ENCODE measurements at places on chromosomes 6 and 20. TPM values are rescaled to one million over a fixed set of nuclear protein-coding genes. Genes with fewer than 3 reads are reported as not detected.

- H3K4me3 ChIP-seq, result no peak overlapping the region
- DNase-seq, result no peak
- no peaks in the 10 kb centered on the region for H3K4me1 ChIP-seq
- H3K27ac ChIP-seq, result no peak overlapping the region
- no peaks in the 10 kb centered on the region for H3K36me3 ChIP-seq
- H3K27me3 ChIP-seq, result no peaks in the 10 kb centered on the region
Measured at GRCh38 chr6:100488244-100488643, 23.5 kb upstream of the SIM1 start.

DNA sequence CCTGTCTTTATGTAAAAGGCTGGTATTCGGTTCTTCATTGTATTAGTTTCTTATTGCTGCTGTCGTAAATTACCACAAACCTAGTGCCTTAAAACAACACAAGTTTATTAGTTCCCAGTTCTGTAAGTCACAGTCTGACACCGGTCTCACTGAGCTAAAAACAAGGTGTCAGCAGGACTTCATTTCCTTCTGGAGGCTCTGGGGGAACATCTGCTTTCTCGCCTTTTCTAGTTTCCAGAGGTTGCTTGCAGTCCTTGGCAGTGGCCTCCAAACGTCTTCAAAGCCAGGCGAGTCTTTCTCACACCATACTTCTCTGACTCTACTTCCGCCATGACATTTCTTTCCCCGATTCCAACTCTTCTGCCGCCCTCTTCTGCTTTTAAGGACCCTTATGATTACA lies 43.0 kb upstream of the ZFAND3 start:
- H3K27ac ChIP-seq, result no peak overlapping the region
- H3K4me1 ChIP-seq, result no peaks in the 10 kb centered on the region
- H3K27me3 ChIP-seq, result no peaks in the 10 kb centered on the region
- no peak for DNase-seq
- no peak overlapping the region for H3K4me3 ChIP-seq
- H3K36me3 ChIP-seq, result no peaks in the 10 kb centered on the region

GRCh38 chr6:127937747-127938146 lies 36.9 kb upstream of the THEMIS start:
- H3K27ac ChIP-seq, result no peak overlapping the region
- H3K36me3 ChIP-seq, result no peaks in the 10 kb centered on the region

DNA sequence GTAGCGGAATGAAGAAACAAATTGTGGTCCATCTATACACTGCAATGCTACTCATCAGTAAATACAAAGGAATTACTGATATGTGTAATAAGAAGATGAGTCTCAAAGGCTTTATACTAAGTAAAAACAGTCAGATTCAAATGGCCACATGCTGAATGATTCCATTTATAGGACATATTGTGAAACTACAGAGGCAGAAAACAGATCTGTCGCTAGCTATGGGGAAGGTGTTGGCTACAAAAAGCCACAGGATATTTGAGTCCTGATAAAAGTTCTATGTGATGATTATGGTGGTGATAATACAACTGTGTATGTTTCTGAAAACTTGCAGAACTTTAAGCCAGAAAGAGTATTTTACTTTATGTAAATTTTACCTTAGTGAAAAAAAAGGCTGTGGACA lies 313.2 kb downstream of the HDGFL1 start:
- no peak overlapping the region for H3K4me3 ChIP-seq
- no peaks in the 10 kb centered on the region for H3K36me3 ChIP-seq
- DNase-seq, result no peak
- no peaks in the 10 kb centered on the region for H3K27me3 ChIP-seq
- H3K27ac ChIP-seq, result no peak overlapping the region

DNA sequence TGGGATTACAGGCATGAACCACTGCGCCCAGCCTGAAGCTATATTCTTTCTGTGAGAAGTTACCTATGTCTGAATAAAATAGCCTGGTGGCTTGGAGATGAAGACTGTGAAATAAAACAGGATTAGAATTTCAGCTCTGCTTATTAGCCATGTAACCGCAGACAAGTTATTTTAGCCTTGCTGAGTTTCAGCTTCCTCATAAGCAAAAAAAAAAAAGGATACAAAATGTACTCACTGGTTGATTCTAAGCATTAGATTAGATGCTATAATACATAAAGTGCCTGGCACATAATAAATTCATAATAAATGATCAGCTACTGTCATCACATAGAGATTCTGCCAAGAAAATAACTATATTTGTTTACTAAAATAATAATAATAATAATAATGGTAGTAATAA lies 98.8 kb downstream of the EPB41L2 start:
- no peaks in the 10 kb centered on the region for H3K36me3 ChIP-seq
- H3K4me1 ChIP-seq, result no peaks in the 10 kb centered on the region
- DNase-seq, result no peak
- no peaks in the 10 kb centered on the region for H3K27me3 ChIP-seq

- no peak overlapping the region for H3K4me3 ChIP-seq
- H3K36me3 ChIP-seq, result no peaks in the 10 kb centered on the region
- H3K4me1 ChIP-seq, result no peaks in the 10 kb centered on the region
- H3K27me3 ChIP-seq, result no peaks in the 10 kb centered on the region
- no peak for DNase-seq
Measured at GRCh38 chr6:79750806-79751205, 119.7 kb downstream of the SH3BGRL2 start.

DNA sequence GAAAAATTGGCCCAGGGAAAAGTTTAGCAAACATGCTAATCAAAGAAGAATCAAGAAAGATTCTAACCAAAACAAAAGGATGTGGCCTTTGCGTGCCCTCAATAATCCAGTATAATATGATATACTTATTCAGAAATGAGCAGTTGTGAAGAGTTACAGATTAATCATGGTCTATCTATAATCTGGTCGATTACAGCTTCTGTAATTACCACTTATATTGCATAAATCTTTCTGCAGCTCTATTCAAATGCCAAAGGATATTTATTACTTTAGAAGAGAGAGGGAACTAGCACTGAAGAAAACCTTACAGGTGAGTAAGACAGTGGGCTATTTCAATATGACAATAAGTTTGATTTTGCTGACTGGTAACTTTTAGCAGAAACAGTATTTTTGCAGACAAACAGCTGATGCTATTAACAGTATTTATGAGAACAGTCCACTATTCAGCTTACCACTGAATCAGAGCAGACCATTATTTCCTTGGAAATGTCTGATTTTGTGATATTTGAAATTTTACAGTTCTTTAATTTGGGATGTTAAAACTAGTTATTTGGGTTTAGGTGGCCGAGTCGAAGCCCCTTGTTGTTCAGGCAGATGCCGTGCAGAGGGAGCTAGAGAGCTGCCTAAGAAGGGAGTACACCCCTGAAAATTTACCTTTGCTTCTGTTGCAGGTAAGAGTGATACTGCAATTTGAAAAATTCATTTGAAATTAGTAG lies 92.2 kb downstream of the CEP57L1 start:
- H3K4me3 ChIP-seq, result no peak overlapping the region
- no peaks in the 10 kb centered on the region for H3K36me3 ChIP-seq
- no peaks in the 10 kb centered on the region for H3K27me3 ChIP-seq

GRCh38 chr6:7893342-7893741 lies 17.2 kb downstream of the TXNDC5 start:
- H3K4me1 ChIP-seq, result no peaks in the 10 kb centered on the region
- H3K27ac ChIP-seq, result no peak overlapping the region
- H3K27me3 ChIP-seq, result no peaks in the 10 kb centered on the region
- no peak for DNase-seq
- no peak overlapping the region for H3K4me3 ChIP-seq

GRCh38 chr20:13028673-13029072 lies 19.9 kb downstream of the SPTLC3 start:
- DNase-seq, result no peak
- no peak overlapping the region for H3K27ac ChIP-seq
- no peak overlapping the region for H3K4me3 ChIP-seq
- no peaks in the 10 kb centered on the region for H3K36me3 ChIP-seq
- no peaks in the 10 kb centered on the region for H3K27me3 ChIP-seq

- no peaks in the 10 kb centered on the region for H3K27me3 ChIP-seq
- peaks cover 64% of the 10 kb centered on the region for H3K4me1 ChIP-seq
- H3K27ac ChIP-seq, result no peak overlapping the region
- H3K4me3 ChIP-seq, result no peak overlapping the region
- H3K36me3 ChIP-seq, result no peaks in the 10 kb centered on the region
- DNase-seq, result no peak
Measured at GRCh38 chr6:40389254-40389653, 197.9 kb downstream of the LRFN2 start.

DNA sequence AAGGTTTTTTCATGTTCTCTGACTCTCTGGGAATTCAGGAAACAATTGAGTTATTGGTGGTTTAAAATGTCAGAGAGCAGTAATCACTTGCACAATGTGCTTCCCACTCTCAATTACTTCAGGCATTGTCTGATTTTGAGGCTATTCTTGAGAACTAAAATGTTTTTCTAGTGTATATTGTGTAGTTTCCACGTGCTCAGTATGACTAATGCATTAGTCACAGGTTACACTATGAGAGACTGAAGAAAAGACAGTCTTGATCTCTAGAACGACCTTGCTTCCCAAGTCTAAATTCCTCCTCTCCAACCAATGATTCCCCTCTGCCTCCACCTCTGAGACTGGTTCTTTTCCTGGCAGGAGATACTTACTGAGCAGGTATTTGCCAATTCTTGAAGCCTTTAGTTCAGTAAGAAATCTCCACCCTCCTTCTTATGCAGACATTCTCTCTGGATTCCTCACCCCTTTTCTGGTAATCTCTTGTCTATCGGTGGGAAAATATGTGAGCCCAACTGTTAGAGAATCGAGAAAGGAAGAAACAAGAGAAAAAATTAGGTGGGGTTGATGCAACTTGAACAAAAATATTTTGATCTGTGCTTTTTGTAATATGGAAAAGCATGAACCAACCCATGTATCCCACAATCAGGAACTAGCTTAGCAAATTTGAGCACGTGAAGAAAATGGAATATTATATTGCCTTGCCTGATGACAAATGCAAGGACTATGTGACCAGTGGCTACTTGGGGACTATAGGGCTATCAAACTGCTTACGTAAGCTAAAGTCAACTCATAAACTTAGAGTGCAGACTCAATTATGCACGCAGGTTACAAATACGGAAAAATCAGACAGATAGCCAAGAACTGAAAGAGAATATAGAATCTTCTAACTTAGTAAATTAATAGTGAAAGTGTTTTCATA lies 61.1 kb upstream of the SLC22A16 start:
- DNase-seq, result no peak
- H3K4me1 ChIP-seq, result no peaks in the 10 kb centered on the region
- no peaks in the 10 kb centered on the region for H3K36me3 ChIP-seq
- no peak overlapping the region for H3K27ac ChIP-seq
- H3K4me3 ChIP-seq, result no peak overlapping the region
- H3K27me3 ChIP-seq, result no peaks in the 10 kb centered on the region

DNA sequence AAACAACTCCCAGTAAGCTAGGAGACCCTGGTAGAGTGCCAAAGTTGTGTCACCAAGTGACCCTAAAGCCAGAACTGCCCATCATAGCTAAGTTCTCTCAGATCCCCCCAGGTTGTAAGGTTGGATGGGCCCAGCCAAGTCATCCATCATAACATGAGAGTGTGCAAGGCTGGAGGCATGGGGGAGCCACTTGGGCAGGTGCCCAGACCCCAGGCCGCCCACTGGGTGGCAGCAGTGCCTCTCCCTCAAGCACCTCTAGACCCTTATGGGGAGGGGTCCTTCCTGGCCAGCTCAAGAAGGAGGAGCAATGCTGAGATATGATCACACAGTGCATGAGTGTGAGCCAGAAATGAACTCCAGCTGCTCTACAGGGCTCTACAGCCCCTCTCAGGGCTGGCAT lies 154.5 kb downstream of the MYLK4 start:
- H3K27ac ChIP-seq, result no peak overlapping the region
- H3K4me3 ChIP-seq, result no peak overlapping the region
- DNase-seq, result no peak
- no peaks in the 10 kb centered on the region for H3K27me3 ChIP-seq

- no peaks in the 10 kb centered on the region for H3K27me3 ChIP-seq
- DNase-seq, result no peak
- H3K4me3 ChIP-seq, result no peak overlapping the region
- no peak overlapping the region for H3K27ac ChIP-seq
- no peaks in the 10 kb centered on the region for H3K36me3 ChIP-seq
Measured at GRCh38 chr6:133277900-133278545, 36.9 kb downstream of the EYA4 start.

DNA sequence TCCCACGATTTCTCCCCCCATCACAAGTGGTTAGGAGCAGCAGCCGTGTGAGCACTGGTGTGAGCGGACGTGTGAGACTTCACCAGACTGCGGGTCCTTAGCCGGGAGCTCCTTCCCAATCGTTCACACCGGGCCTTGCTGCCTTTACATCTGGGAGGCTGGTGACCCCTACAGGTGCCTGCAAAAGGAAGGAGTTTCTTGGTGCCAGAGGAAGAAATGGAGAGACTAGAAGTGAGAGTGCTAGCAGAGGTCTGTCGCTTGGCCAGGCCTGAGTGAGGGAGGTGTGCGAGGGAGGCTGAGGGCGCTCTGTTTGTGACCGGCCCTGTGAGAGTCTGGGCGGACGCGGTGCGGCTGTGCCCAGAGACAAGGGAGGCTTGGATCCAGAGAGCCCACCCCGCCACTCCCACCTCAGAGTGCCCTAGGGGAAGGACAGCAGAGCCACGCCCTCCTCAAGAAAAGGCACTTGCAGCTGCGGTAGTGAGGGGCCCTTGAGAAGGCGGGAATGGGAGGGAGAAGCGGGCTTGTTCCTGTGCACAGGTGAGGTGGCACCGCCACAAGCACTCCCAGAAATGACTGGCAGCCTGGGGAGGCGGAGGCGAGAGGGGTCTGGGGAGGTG lies 10.0 kb upstream of the ARMC2 start:
- peaks cover 12% of the 10 kb centered on the region for H3K4me1 ChIP-seq
- no peak for DNase-seq
- no peaks in the 10 kb centered on the region for H3K27me3 ChIP-seq
- H3K36me3 ChIP-seq, result no peaks in the 10 kb centered on the region

Gene BANF2
- total RNA-seq, result not detected

Gene KHDC1
- total RNA-seq, result 6.3 TPM

Gene ADTRP
- total RNA-seq, result 3.9 TPM

Gene PROKR2
- not detected for total RNA-seq

Gene CYP39A1
- not detected for total RNA-seq

Gene LTA
- total RNA-seq, result 854 TPM

Measured in CD8-positive, alpha-beta memory T cell (primary cell).